ENCODE measurements at places on chromosomes 6 and 20.
A peak's percentile ranks its signal among the peaks of the same experiment; 100 is the strongest.

DNA sequence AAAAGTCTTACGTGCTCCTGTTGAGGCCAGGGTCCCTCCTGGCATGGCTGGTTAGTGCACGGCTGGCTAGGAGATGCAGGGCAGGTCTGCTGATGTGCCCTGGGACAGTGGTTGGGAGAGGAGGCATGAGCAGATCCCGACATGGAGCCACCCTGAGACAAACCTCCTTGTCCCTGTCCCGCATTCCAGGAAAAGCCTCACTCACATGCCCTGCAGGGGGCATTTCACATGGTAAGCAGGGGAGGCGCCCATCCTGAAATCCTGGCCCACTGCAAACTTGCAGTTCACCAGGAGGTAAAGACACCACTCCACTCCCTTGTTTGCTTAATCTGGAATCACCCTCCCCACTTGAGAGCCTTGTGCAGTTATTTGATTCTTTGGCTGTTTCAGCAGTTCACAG, 116.7 kb upstream of the SLC24A3 start:
- no peaks in the 10 kb centered on the region for H3K4me1 ChIP-seq
- H3K4me3 ChIP-seq: no peak overlapping the region
- H3K27me3 ChIP-seq: no peaks in the 10 kb centered on the region
- H3K27ac ChIP-seq: no peak overlapping the region
- no peak for DNase-seq

DNA sequence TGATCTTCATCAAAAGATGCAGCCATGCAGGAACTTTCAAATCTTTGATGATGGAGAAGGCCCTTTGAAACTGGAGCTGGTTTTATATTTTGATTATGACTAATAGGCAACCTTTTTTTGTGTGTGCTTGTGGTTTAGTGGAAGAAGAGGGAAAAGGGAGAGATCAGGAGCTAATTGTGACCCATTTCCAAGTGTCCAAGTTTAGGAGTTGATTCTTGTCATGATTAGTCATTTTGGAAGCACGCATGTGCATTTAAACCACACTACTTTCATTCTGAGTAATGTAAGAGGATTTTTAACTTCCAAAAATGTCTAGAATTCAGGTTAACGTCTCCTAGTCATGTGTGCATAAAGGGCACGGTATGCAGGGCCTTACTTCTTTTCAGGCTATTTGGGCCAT, 3.5 kb downstream of the FOXO3 start:
- H3K4me1 ChIP-seq: peaks cover 51% of the 10 kb centered on the region
- DNase-seq: no peak
- no peaks in the 10 kb centered on the region for H3K27me3 ChIP-seq

GRCh38 chr6:62528894-62529526, 243.0 kb upstream of the KHDRBS2 start:
- no peaks in the 10 kb centered on the region for H3K4me1 ChIP-seq
- no peak overlapping the region for H3K4me3 ChIP-seq
- no peak for DNase-seq
- no peaks in the 10 kb centered on the region for H3K27me3 ChIP-seq

DNA sequence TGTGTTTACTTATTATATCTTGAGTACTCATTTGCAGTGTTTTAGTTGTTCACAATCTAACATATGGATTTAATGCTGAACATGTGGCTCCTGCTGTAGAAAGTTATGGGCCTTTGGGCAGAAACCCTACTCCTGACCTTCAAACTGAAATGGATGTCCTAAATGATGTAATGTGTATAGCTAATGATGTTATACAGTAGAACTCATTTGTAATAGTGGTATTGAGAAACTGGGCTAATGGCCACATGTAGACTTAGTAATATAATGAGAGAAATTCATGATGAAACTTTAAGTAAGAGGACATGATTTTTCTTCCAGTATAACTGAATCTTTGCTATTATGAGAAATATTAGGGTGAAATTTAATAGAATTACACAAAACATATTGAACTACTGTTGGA, 121.3 kb upstream of the PTPRK start:
- no peak overlapping the region for H3K4me3 ChIP-seq
- no peaks in the 10 kb centered on the region for H3K36me3 ChIP-seq
- peaks cover 14% of the 10 kb centered on the region for H3K27me3 ChIP-seq

DNA sequence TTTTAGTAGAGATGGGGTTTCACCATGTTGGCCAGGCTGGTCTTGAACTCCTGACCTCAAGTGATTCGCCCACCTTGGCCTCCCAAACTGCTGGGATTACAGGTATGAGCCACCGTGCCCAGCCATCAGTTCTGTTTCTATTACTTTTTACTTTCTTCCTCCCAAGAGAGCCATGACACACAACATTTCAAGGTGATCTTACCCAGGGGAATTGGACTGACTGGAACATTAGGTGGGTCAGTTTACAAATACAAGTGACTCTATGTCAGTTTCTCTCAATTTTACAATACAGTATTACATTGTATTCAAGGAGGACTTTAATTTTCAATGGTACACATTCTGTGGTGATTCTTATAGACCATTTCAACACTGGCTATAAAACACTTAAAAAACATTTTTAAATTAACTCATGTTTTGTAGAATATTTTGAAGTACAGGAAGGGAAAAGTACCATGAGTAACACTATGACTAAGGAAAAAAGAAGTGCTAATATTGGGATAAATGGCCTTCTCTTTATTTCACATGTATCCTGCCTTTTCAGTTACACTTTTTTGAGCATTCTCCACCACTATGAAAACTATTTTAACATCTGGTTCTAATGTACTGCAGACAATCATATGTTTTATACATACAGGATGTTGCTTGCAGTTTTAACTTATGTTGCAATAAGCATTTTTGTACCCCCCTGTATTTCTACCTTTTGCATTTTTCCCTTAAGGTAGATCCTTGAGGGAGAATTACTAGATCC, 8.4 kb downstream of the TPBG start:
- no peak overlapping the region for H3K4me3 ChIP-seq
- DNase-seq: no peak
- no peaks in the 10 kb centered on the region for H3K36me3 ChIP-seq
- H3K4me1 ChIP-seq: no peaks in the 10 kb centered on the region
- H3K27ac ChIP-seq: no peak overlapping the region

DNA sequence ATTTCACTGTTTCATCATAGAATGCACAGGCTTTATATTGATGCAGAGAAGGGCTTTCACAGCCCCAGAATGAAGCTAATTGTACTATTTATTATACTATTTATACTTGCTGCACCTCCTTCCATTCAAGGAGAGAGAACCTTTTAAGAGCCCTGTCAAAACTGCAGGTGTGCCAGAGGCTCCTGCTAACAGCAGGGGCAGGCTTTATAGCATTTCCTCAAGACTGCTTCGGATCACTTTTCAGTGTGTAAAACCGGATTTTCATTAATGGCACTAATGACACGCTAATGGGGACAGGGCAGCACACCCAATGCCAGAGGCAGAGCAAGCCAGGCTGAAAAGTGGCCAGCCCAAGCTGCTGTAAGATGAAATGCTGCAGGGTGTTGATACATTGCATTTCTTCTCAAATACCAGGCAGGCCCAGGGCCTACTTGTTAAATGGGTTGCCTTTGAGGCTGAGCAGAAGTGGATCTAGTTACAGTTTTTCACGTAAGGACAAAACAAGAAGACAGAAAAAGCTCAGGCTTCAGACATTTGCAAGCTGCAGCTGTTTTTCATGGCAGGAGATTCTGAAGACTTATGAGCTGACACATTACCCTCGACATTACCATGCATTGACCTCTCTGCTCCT, 487.7 kb upstream of the BTBD3 start:
- no peak overlapping the region for H3K27ac ChIP-seq
- no peaks in the 10 kb centered on the region for H3K27me3 ChIP-seq
- H3K4me1 ChIP-seq: no peaks in the 10 kb centered on the region
- no peaks in the 10 kb centered on the region for H3K36me3 ChIP-seq

DNA sequence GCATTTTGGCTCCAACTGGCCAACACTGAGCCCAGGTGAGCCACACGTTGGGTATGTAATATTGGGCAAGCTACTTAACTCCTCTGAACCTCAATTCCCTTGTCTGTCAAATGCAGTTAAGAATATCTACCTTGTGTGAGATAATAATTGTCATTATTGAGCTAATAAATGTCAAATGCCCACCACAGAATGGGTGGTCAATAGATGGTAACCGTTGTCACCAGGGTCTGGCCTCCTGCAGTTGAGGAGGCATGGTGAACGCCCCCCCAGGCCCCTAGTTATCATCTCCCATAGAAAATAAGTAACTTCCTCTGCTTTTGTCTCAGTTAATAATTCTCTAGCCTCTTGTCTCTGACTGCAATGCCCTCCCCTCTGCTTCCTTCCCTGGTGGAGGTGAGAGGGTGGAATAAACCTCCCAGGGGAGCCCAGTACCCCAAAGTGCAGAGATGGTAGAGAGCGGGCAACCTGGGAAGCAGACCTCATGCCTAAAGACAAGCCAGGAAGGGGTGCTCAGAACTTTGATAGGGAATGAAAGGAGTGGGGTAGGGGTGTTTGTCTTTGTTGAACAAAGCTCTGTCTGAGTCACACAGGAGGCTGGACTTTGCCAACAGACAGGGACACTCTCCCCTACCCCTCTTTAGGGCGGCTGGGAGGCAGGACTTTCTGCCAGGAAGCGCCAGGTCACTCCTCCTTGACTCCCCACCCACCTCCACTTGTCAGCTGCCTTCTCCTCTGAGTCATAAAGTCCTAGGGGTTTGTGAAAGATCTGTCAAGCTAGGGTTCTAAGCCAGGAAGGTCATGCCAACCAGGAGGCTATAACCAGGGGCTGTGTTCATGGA, 1.3 kb upstream of the UNC5CL start:
- DNase-seq: no peak
- no peak overlapping the region for H3K27ac ChIP-seq
- no peaks in the 10 kb centered on the region for H3K27me3 ChIP-seq
- no peak overlapping the region for H3K4me3 ChIP-seq
- H3K36me3 ChIP-seq: no peaks in the 10 kb centered on the region
- peaks cover 4% of the 10 kb centered on the region for H3K4me1 ChIP-seq

GRCh38 chr6:137754366-137754765, 112.7 kb upstream of the TNFAIP3 start:
- H3K4me3 ChIP-seq: no peak overlapping the region
- H3K36me3 ChIP-seq: no peaks in the 10 kb centered on the region
- peaks cover 8% of the 10 kb centered on the region for H3K27me3 ChIP-seq
- H3K4me1 ChIP-seq: peaks cover 7% of the 10 kb centered on the region
- DNase-seq: no peak

- peaks cover 6% of the 10 kb centered on the region for H3K4me1 ChIP-seq
- no peaks in the 10 kb centered on the region for H3K36me3 ChIP-seq
- H3K4me3 ChIP-seq: no peak overlapping the region
Measured at GRCh38 chr6:137402143-137402680, 92.0 kb downstream of the OLIG3 start.

- no peaks in the 10 kb centered on the region for H3K27me3 ChIP-seq
- no peak for DNase-seq
- H3K36me3 ChIP-seq: no peaks in the 10 kb centered on the region
- H3K4me3 ChIP-seq: no peak overlapping the region
- H3K27ac ChIP-seq: no peak overlapping the region
Measured at GRCh38 chr20:44509762-44510161, 12.1 kb downstream of the SERINC3 start.

- no peak for DNase-seq
- H3K4me3 ChIP-seq: no peak overlapping the region
- H3K4me1 ChIP-seq: no peaks in the 10 kb centered on the region
- peaks cover 2% of the 10 kb centered on the region for H3K36me3 ChIP-seq
Measured at GRCh38 chr6:165746331-165746730, 83.3 kb upstream of the PDE10A start.

DNA sequence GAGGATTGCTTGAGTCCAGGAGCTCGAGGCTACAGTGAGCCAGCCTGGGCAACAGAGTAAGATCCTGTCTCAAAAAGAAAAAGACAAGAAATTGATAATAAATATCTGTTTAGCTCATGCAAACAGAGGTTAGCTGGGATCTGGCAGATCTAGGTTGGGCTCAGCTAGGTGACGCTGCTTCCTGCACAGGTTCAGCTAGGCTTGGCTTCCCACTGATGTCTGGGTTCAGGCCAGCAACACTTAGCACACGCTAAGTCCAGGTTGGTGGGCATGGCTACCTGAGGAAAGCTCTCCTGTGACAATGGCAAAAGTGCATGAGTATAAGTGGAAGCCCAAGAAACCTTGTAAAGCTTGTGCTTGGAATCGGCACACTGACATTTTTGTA, 48.7 kb downstream of the RIN2 start:
- no peak overlapping the region for H3K4me3 ChIP-seq
- peaks cover 9% of the 10 kb centered on the region for H3K27me3 ChIP-seq
- no peak overlapping the region for H3K27ac ChIP-seq
- peaks cover 2% of the 10 kb centered on the region for H3K4me1 ChIP-seq
- H3K36me3 ChIP-seq: peaks cover 2% of the 10 kb centered on the region

- no peaks in the 10 kb centered on the region for H3K27me3 ChIP-seq
- no peaks in the 10 kb centered on the region for H3K36me3 ChIP-seq
- no peaks in the 10 kb centered on the region for H3K4me1 ChIP-seq
- no peak overlapping the region for H3K4me3 ChIP-seq
- no peak overlapping the region for H3K27ac ChIP-seq
Measured at GRCh38 chr20:11716239-11716944, 201.3 kb upstream of the BTBD3 start.

- DNase-seq: no peak
- H3K4me3 ChIP-seq: no peak overlapping the region
- H3K36me3 ChIP-seq: no peaks in the 10 kb centered on the region
- no peak overlapping the region for H3K27ac ChIP-seq
Measured at GRCh38 chr6:135667691-135668455, 170.3 kb upstream of the AHI1 start.

DNA sequence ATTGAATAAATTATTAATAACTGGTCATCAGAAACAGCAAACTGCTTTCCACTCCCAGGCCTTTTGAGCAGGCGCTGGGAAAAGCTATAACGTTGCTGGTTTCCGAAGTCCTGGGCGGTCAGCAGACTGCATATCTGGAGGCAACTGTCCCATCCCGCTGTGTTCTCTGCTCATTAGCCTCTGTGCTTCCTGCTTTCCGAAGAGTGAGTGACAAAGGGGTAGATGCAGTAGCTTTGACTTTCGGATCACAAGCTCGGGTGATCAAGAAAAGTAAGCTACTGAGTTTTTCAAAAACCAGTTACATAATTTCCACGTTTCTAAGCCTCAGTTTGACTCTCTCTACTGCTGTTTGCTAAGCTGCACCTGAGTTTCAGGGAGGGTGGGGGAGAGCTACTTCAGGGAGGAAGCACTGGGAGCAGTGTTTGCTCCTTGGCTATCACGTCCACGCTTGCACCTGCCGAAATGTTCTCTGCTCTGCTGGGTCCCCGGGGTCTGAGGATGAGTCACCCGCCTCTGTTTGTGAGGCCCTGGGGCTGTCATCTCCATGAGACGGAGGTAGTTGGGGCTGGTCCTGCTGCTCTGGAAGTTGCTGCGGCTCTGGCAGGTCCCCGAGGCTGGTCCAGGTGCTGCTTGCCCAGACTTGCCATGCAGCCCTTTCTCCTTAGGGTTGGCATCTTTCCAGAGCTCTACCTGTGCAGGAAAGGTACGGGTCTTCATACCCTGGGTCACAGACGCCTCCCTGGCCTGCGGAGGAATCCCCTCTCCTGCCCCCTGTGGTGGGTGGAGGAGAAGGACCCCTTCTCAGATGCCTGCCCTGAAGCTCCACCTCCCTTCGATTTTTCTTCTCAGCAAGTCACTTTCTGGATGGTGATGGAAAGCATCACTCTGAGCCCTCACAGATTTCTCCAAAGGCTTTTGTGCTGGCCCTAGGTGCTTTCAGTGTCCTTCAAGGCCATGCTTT, 220.0 kb downstream of the QKI start:
- H3K4me3 ChIP-seq: no peak overlapping the region
- no peaks in the 10 kb centered on the region for H3K4me1 ChIP-seq
- no peak overlapping the region for H3K27ac ChIP-seq
- H3K27me3 ChIP-seq: peaks cover 29% of the 10 kb centered on the region

GRCh38 chr6:3319610-3320200, 61.0 kb downstream of the PSMG4 start:
- H3K4me3 ChIP-seq: no peak overlapping the region
- peak overlapping the region; percentile 94 for H3K27ac ChIP-seq
- no peak for DNase-seq
- H3K27me3 ChIP-seq: peaks cover 31% of the 10 kb centered on the region
- H3K4me1 ChIP-seq: peaks cover 22% of the 10 kb centered on the region
